MV-4-11 (cell line): ENCODE measurements at places on chromosomes 13 and 19.

- DNase-seq = peak; percentile 95
Measured at GRCh38 chr19:10502524-10503001, 593 bp downstream of the KEAP1 start.

- DNase-seq = no peak
Measured at GRCh38 chr13:100399455-100399854, 189.1 kb downstream of the GGACT start.

DNA sequence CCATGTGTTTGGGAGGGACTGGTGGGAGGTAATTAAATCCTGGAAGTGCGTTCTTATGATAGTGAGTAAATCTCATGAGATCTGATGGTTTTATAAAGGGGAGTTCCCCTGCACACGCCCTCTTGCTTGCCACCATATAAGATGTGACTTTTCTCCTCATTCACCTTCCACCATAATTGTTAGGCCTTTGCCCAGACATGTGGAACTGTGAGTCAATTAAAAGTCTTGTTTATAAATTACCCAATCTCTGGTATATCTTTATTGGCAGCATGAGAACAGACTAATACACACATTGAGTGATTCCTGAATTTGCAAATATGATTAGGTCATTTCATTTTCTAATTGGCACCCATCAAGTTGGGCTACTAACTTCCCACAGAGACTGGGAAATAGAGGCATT, 977.2 kb downstream of the SLITRK1 start:
- DNase-seq = no peak

GRCh38 chr13:33057019-33057780, 41.0 kb downstream of the KL start:
- no peak for DNase-seq

GRCh38 chr19:14514215-14514863, 3.9 kb downstream of the DNAJB1 start:
- DNase-seq = no peak

- peak; percentile 97 for DNase-seq
Measured at GRCh38 chr19:31304831-31305312, 44.4 kb downstream of the TSHZ3 start.

DNA sequence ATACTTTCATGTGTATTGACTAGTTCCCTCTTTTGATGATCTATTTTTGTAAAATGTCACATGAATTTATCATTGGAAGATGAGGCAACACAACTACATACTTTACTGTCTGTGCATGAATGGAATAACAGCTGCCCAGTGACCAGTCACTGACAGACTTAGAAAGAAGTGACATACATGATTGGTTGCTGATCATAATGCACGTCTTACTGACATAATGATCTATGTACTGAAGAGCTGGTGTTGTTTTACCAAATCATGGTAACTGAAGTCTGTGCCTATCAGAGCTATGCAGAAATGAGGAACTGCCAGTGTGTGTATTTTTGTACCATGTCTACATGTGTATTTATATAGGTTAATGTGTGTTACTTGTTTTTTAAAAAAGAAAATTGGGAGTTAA, 26.5 kb downstream of the GPR18 start:
- peak; percentile 100 for DNase-seq

DNA sequence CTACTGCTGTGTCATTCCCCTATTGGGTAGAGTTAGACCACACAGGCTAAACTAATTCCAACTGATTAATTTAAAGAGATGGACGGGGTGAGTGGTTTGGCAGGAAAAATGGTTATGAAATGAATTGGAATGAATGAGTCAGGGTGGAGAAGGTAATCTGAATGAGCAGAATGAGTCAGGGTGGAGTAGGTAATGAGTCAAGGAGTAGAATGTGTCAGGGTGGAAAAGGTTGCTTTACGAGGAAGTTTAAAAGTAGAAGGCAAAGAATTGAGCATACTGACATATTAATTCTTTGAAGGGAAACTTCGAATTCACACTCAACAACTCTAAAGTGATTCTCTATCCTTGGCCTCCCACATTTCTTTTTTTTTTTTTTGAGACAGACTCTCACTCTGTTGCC, 12.7 kb upstream of the ZNF121 start:
- no peak for DNase-seq

- DNase-seq = no peak
Measured at GRCh38 chr13:100954430-100955305, 280.1 kb upstream of the TMTC4 start.

- no peak for DNase-seq
Measured at GRCh38 chr13:42466123-42466522, 107.8 kb upstream of the TNFSF11 start.

DNA sequence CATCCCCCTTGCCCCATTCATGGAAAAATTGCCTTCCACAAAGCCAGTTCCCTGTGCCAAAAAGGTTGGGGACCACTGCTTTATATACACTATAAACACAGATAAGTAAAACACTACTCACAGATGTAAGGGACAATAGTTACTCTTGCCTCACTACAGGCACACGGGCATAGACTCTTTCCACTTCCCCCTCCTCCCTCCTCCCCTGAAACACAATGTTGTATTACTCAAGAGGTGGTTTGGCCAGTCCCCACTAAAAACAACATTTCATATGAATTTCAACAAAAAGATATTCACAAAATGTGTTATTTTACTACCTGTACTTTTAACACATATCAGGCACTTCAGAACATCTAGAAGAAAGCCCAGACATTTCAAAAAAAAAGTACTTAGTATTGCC, 45.1 kb downstream of the EPSTI1 start:
- peak; percentile 71 for DNase-seq
